ENCODE measurements at places on chromosomes 11 and 22. TPM values are rescaled to one million over a fixed set of nuclear protein-coding genes. Genes with fewer than 3 reads are reported as not detected.

DNA sequence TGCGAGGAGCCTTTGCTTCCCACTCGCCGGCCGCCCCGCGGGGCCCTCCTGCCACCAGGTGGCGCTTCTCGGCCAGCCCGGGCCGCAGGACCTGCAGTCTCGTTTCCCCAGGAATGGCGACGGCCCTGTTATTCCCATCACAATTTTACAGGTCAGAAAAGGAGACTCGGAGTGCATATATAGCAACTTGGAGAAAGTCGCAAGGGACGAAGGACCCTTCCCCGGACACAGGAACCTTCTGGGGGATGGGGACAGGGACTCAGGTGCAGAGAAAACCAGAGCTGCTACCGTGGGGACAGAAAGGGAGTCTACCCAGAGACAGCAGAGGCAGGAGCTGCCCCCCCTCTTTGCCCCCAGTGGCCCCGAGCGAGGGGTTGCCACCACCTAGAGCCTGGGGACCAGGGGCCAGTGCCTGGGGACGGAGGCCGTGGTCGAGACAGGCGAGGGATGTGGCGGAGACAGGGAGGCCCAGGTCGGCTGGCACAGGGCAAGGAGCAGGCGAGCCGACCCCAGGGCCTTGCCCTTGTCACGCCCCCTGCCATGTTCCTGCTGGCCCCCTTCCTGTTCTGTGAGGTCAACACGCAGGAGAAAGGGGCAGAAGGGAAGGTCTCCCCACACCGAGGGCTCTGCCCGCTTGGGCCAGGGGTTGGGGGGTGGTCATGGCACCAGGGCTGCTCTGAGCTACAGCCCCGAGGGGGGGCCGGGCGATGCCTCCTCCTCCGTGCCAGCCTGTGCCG lies 3.5 kb upstream of the KRTAP5-6 start:
- H3K4me3 ChIP-seq = peak overlapping the region; percentile 87
- peaks cover 5% of the 10 kb centered on the region for H3K4me1 ChIP-seq
- peaks cover 15% of the 10 kb centered on the region for H3K27me3 ChIP-seq
- peak; percentile 94 for DNase-seq

DNA sequence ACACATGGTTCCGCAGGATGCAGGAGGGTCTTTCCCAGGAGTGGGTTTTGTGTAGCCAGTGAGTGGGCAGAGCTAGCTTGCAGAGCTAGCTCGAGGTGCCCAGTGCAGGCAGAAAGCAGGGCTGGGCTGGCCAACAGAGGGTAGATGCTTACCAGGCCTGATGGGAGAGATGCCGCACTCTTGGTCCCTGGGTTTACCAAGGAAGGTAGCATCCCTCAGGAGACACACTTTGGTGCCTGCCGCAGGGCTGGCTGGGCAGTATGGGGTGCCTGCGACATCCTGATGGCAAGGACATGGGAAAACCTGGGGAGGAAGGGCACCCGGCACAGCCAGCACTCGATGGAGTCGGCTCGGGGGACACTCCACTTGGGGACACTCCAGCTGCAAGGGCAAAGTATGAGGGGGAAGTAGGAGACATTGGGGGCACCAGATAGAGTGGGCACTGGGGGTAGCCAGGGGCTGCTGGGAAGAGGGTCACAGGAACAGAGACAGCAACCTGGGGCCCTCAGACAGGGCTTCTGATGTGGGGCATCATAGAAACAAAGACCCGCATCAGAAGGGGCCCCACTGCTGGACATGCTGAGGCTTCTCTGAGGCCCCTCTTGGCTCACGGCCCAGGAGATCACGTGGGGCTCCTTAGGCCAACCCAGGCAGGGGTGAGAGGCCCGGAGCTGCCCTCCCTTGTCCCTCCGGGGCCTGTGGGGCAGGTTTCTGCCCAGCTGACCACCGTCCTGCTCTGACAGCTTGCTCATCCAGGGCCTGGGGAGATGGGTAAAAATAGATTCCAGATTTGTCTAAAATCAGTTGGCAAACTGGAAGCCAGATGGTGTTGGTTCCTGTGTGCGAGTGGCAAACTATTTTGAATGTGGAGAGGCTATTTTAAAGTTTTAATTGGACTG lies 89.8 kb downstream of the MORC2 start:
- no peaks in the 10 kb centered on the region for H3K27me3 ChIP-seq
- no peak overlapping the region for H3K4me3 ChIP-seq
- no peaks in the 10 kb centered on the region for H3K4me1 ChIP-seq
- no peak overlapping the region for H3K27ac ChIP-seq
- H3K36me3 ChIP-seq = no peaks in the 10 kb centered on the region
- DNase-seq = no peak

GRCh38 chr11:36699271-36699670 lies 101.2 kb upstream of the RAG2 start:
- H3K27ac ChIP-seq = no peak overlapping the region
- no peaks in the 10 kb centered on the region for H3K36me3 ChIP-seq

DNA sequence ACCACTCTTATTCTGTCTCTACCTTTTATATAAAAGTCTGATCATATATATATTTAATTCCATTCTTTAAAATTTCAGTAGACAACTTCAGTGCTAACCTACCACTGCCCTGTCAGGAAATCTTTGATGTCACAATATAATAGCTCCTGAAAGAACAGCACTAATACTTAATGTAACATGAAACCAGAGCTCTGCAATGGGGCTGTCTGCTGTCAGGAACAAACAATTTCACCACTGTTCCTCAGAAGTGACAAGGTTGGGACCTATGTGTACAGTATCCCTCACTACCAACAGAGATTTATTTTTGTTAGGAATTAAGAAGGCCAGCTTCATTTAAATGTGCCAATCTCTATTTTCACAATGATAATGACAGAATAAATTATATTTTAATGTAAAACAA lies 165.5 kb upstream of the C11orf58 start:
- H3K4me1 ChIP-seq = no peaks in the 10 kb centered on the region
- H3K4me3 ChIP-seq = no peak overlapping the region
- no peaks in the 10 kb centered on the region for H3K27me3 ChIP-seq
- H3K27ac ChIP-seq = no peak overlapping the region

GRCh38 chr22:40958299-40958698 lies 7.1 kb downstream of the RBX1 start:
- no peak overlapping the region for H3K27ac ChIP-seq
- DNase-seq = no peak
- peaks cover 54% of the 10 kb centered on the region for H3K36me3 ChIP-seq
- H3K4me1 ChIP-seq = peaks cover 12% of the 10 kb centered on the region
- H3K27me3 ChIP-seq = no peaks in the 10 kb centered on the region

DNA sequence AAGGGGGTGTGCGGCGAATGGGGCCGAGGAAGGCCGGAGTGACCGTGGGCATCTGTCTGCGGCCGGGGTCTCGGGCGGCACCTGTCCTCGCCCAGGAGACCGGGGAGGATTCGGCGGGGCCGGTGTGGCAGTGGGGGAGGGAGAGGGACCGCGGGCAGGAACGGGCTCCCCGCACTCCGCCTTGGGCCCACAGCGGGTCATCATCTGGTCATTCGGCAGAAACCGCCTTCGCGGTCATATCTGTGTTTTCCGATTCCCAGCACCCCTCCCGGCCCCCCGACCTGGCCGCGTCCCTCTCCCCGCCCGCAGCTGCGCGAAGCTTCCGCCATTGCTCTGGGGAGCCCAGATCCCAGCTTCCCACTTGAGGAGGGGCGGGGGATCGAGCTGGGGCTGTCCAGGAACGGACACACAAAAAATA lies 824 bp upstream of the CBX6 start:
- peaks cover 35% of the 10 kb centered on the region for H3K36me3 ChIP-seq
- peak overlapping the region; percentile 87 for H3K27ac ChIP-seq
- peaks cover 53% of the 10 kb centered on the region for H3K4me1 ChIP-seq
- H3K27me3 ChIP-seq = peaks cover 9% of the 10 kb centered on the region
- peak; percentile 78 for DNase-seq

- no peak overlapping the region for H3K4me3 ChIP-seq
- H3K27me3 ChIP-seq = no peaks in the 10 kb centered on the region
- DNase-seq = no peak
- H3K4me1 ChIP-seq = no peaks in the 10 kb centered on the region
- H3K36me3 ChIP-seq = no peaks in the 10 kb centered on the region
These were observed 772.3 kb downstream of the BRD1 start for GRCh38 chr22:49055406-49055805.

DNA sequence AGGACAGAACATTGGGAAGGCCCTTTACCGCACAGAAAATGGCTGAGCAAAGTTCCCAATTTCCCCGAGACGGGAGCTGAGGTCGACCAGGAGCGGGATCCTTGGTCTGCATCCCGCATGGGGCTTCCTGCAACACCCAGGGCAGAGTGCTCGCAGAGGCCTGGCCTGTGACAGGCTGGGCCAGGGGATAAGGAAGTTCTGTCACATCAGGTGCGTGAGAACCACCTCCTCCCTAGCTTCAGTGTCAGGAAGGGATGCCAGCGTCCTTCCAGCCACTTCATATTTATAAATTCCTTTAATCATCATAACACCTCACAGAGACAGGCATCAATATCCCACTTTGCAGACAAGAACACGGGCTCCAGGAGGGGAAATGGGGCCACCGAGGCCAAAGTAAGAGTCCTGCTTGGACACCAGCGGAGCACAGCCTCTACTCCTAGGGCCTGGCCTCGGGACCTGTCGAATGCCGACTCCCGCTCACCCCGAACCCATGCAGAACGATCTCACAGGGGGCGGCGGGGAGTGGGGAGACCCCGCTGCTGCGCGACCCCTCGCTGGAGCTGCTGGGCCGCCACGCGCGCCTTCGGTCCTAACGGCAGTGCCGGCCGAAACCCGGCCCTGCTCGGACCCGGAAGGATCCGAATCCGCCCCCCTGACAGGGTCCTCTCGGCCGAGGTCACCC lies 532 bp downstream of the BET1L start:
- DNase-seq = no peak
- no peaks in the 10 kb centered on the region for H3K27me3 ChIP-seq
- peaks cover 35% of the 10 kb centered on the region for H3K4me1 ChIP-seq
- peaks cover 70% of the 10 kb centered on the region for H3K36me3 ChIP-seq
- peak overlapping the region; percentile 98 for H3K4me3 ChIP-seq

DNA sequence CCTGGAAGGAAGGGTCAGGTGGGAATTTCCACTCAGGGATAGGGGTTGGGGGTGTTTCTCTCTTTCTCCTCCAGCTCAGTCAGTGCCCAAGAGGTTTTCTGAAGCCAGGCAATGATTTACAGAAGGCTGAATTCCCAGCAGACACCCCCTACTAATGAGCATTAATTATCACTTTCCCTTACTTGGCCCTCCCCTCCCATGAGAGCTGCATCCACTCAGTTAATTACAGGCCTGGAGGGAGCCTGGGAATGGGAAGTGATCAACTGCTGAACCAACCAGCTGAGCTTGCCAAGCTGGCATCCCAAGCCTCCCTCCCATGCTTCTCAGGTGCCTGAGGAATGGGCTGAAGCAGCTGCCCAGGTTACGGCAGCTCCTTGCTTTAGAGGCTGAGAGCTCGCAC lies 992 bp downstream of the LGALS12 start:
- no peak overlapping the region for H3K27ac ChIP-seq
- H3K4me3 ChIP-seq = no peak overlapping the region
- no peaks in the 10 kb centered on the region for H3K27me3 ChIP-seq
- no peaks in the 10 kb centered on the region for H3K36me3 ChIP-seq
- peaks cover 9% of the 10 kb centered on the region for H3K4me1 ChIP-seq
- DNase-seq = no peak

DNA sequence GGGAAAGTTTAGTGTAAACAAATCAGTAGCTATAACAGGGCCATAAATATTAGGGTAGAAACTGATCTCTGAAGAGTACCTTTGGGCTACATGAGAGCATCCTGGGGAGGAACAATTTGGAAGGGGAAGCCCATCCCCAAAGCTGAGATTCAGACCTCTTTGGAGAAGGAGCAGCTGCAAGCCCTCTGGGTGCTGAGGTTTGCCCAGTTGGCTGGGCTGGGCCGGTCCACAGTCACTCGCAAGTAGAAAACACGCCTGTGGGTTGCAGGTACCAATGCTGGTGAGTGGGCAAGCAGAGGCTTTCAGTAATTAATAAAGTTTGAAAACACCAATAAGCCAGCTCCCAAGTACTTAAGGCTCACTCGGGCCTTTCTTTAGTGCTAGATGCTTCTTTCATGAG lies 124.5 kb downstream of the ARHGAP8 start:
- no peaks in the 10 kb centered on the region for H3K4me1 ChIP-seq
- H3K4me3 ChIP-seq = no peak overlapping the region
- H3K27ac ChIP-seq = no peak overlapping the region
- no peaks in the 10 kb centered on the region for H3K36me3 ChIP-seq

DNA sequence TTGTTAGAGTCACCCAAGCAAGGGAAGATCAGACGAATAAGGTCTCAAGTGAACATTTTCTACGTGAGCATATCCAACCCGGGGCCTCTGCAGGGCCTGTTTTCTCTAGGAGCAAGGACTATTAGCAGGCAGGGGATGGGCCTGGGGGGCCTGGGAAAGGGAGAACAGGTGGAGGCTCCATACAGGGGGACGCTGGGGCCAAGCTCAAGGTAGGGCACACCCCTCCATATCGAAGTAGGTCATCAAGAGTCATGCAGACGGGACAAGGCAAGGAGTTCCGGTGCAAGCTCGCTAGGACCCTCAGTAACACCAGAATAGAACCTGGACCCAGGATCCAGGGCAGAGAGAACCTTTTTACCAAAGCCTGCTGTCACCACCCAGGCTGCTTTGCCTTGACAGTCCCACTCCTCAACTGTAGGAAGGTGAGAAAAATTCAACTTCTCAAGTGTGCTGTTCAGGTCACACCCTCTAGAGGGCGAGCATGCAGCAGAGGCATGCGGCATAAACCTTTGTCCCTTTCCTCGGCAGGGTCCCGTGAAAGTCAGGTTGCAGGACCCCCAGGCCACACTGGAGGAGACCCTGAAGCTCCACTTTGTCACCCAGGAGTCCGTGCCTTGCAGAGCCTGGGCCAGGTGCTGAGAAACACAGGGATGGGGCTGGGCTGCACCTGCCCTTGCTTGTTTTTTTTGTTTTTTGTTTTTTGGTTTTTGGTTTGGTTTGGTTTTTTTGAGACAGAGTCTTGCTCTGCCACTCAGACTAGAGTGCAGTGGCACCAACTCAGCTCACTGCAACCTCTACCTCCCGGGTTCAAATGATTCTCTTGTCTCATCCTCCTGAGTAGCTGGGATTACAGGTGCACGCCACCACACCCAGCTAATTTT lies 8.6 kb upstream of the APOBEC3B start:
- peak; percentile 89 for DNase-seq
- H3K4me3 ChIP-seq = no peak overlapping the region
- H3K27me3 ChIP-seq = peaks cover 19% of the 10 kb centered on the region
- H3K36me3 ChIP-seq = no peaks in the 10 kb centered on the region
- H3K27ac ChIP-seq = no peak overlapping the region

The LINC01488 gene
- total RNA-seq = not detected

The PRG3 gene
- not detected for total RNA-seq

The ATL3 gene
- 38.5 TPM for total RNA-seq

The PKNOX2 gene
- total RNA-seq = not detected

The KRTAP5-9 gene
- total RNA-seq = not detected
